ENCODE measurements at places on chromosomes 12 and 14.

DNA sequence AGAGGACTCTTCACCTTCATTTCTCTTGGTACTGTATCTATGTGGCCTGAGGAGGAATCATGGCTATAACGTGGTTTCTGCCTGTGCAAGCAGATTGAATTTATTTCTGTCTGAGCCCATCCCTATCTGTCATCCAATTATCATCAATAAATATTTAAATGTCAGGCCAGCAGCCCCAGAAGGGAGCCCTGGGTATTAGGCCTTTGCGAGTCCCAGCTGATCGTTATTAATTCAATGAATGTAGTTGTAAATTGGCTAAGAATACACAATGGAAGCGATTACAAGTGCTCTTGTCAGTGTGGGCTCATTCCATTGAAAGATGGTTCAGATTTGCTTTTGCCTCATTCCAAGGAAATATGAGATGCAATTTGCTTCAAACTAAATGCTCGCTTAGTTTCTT, 142.0 kb downstream of the KTN1 start:
- no peak for DNase-seq

- no peak for DNase-seq
Measured at GRCh38 chr14:89108608-89109007, 284.2 kb downstream of the TTC8 start.

- no peak for DNase-seq
Measured at GRCh38 chr14:76201162-76201561, 49.4 kb downstream of the GPATCH2L start.

- DNase-seq = no peak
Measured at GRCh38 chr14:102778338-102779083, 1.3 kb downstream of the TRAF3 start.

DNA sequence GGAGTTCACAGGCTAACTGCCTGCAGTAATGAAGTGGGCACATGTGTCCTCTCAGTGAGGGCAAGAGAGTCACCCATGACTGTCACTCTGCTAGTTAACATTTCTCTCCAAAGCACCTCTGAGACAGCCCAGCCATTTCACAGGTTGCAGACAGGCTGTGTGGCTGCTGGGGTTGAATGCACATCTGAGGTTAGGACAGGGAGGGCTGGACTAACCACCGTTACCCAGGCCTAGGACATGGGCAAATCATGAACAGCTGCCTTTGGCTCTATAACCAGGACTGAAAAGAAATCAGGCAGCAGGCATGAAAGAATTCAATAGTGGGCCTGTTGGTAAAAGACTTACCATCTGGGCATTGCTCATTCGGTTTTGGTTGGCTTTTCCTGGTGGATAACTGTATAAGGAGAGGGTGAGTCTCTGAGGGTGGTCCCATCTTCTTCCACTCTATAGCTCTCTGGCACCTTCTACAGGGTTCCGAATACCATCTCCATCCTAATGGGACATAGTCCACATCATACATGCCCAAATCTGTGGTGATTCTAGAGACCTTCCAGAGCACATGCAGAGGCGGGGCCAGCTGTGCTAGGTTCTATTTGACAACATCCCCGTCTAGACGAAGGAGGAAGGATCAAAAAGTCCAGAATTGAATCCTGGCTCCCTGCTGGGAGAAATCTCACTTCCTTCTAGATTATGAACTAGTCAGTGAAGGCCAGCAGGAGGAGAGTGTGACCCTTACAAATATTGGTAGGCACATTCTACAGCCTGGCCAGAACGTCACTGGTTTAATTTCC, 10.8 kb downstream of the CRACR2A start:
- no peak for DNase-seq

DNA sequence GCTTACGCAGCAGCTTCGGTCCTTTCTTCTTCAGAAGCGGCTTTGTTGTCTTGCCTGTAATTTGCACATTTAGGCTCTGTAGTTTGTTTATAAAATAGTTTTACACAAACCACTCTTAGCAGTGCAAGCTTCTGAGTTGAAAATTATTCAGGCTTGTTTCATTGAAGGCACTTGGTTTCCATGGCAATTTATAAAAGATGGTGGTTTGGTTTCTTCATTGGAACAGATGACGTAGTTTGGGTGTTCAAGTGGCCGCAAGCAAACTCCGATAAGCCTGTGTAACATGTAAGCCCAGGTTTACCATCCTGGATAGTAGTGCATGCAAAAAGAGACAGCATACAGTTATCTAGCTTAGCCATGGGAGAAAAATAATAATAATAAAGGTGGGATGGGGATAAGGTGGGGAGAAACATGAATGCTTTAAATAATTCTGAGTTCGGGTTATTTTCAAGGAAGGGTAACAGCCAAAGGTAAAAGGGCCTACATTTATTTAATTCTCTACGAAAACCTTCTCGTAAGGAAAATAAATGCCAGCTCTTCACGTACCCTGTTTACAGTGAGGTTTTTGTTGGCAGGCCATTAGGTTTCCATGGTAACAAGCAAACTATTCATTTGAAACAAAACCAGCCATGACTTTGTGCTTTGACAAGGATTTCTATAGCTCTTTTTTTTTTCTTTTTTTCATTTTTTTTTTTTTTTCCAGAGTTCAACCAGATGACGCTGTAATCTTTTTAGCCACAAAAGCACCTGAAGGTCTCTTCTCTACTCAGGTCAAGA, 189.6 kb upstream of the RPL10L start:
- DNase-seq = no peak

Measured in ecto neural progenitor cell (in vitro differentiated cells).